NCI-H524 (cell line): ENCODE measurements at places on chromosomes 7 and 10.

DNA sequence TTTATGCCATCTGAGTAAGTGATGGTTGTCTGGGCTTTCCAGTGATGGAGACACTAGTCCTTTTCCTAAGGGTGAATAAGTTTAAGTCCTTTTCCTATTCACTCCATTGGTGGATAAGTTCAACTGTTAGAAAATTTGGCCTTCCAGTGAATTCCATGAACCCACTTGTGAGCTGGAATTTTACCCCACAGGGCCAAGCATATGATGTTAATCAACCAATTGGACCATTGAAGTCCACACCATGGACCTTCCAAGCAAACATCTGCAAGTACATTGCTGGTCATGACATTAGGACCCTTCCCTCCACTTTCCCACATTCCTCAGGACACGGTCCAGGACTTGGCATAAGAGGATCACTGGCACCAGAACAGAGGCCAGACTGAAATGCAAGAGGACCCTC lies 381.4 kb downstream of the RPS24 start:
- no peak for DNase-seq

DNA sequence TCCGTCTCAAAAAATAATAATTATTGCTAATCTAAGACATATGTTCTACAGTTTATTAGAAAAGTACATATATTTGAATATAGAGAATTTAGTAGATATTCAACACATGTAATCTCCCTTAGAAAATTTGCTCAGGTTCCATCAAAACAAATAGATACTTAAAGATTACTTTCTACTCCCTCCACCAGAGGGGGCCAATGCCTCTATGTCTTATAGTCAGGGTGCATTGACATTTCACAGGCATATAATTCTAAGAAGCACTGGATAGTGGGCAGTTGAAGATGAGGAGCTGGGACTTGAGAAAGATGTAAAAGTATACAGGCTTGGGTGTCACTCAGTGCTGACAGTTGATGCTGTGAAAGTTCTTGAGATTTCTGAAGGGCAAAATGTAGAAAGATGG lies 301.6 kb upstream of the HPS1 start:
- peak; percentile 33 for DNase-seq

- no peak for DNase-seq
Measured at GRCh38 chr7:29798422-29798821, 7.9 kb upstream of the WIPF3 start.

- no peak for DNase-seq
Measured at GRCh38 chr10:99540306-99540656, 7.5 kb downstream of the NKX2-3 start.

- no peak for DNase-seq
Measured at GRCh38 chr7:112080441-112080840, 125.8 kb downstream of the DOCK4 start.

DNA sequence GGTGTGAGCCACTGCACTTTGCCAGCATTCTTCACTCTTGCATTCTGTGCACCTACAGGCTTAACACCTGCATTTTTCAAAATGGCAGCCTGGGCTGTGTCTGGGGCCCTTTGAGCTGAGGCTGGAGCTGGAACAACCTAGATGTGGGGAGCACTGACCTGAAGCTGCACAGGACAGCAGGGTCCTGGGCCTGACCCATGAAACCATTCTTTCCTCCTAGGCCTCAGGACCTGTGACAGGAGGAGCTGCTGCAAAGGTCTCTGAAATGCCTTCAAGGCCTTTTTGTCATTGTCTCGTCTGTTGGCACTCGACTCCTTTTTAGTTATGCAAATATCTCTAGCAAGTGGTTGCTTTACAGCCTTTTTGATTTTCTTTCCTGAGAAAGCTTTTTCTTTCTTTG lies 82.3 kb downstream of the INPP5A start:
- DNase-seq: no peak

DNA sequence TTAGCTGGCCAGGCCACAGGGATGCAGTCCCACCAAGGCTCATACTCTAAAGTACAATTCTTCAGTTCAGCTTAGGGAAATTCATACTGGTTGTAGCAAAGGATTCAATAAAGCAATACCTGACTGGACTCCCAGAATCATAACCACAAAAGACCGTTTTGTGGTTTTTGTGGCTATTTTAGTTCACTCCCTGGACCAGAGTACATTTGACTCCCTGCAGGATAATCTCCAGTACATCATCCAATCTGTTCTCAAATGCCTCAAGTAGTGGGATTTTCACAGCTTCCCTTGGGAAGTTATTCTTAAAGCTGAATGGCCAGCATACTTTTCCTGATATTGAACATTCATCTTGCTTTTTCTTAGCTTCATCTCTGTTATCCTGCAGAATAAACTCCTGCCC lies 29.3 kb upstream of the YAE1 start:
- peak; percentile 81 for DNase-seq

DNA sequence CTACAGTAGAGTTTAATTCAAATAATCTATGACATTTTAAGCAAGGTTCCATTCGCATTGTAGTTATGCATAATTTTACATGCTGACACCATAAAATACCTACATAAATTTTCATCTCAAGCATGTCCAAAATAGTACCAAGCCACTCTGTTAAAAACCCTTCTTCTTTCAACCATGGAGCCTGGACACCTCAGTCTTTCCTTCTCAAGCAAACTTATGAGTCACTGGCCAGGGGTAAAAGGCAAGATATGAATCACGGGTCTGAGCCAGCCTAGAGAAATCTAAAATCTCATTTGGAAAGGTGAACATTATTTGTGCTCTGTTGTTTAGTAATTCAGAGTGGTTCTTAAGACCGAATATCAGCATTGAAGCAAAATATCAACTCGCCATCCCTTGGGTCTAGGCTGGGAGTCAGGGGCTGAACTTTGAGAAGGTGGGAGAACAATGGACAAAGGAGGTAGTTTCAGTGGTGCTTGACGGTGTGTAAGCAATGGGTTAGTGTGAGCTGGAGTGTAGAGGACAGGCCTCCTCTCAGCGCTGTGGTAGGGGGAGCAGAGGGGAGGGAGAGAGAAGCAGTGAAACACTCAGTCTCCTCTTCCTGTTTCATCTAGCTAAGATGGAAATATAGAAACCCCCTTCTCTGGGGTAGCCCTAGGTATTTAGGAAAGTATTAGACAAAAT lies 19.1 kb upstream of the GPAM start:
- DNase-seq: no peak

- DNase-seq: no peak
Measured at GRCh38 chr7:128353189-128353588, 8.3 kb downstream of the PRRT4 start.

GRCh38 chr7:98174334-98175259 lies 36.6 kb upstream of the BHLHA15 start:
- DNase-seq: no peak

GRCh38 chr10:85043207-85043606 lies 714.8 kb downstream of the CCSER2 start:
- DNase-seq: peak; percentile 49

DNA sequence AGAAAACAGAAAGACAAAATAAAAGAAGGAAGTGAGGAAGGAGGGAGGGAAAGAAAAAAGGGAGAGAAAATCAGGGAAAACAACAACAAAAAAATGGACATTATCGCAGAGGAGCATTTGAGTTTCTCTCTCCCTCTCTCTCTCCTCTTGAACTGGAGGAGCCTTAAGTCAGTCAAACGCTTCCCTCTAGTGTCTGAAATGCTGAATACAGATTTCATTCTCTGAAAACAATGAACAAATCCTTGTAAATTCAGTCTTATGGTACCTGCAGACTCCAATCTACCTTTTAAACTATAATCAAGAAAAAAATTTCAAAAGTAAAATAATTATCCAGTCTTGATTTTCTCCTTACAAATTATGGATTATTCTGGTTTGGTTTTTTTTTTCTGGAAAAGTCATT lies 89.2 kb upstream of the PFKP start:
- DNase-seq: peak; percentile 29

DNA sequence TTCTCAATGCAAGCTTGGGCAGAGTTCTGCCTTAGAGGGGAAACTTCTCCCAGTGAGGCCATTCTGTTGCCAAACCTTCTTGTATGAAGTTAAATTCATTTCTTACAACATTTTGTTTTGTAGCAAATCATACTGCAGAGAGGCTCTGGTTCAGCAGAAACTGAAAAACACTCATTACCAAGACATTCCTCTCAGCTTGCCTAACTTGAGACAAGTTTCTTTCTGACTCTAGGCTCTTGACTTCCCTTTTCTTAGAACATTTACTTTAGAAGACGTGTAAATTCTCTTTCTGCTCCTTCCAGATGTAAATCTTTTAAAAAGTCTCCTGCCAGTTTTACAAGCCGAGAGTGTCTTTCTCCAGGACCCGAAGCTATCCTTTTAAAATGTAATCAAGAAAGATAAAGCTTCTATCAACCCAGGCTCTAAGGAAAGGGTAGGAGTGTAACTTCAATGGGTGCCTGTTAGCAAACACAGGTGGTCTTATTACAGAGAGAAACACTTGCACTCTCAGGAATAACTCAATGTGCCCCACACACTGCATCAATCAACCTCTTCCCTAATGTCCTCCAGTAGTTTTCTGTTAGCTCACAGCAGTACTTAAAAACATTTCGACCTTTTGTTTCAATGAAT lies 80.5 kb upstream of the TAS2R16 start:
- DNase-seq: no peak

GRCh38 chr10:132395704-132396493 lies 1.1 kb upstream of the PWWP2B start:
- DNase-seq: no peak

GRCh38 chr10:12195281-12195602 lies 449 bp downstream of the NUDT5 start:
- DNase-seq: no peak

GRCh38 chr7:2313450-2314208 lies 612 bp downstream of the SNX8 start:
- no peak for DNase-seq

GRCh38 chr7:41837916-41838315 lies 135.0 kb upstream of the INHBA start:
- DNase-seq: no peak

GRCh38 chr10:126391192-126391885 lies 3.1 kb upstream of the ADAM12 start:
- DNase-seq: peak; percentile 36

DNA sequence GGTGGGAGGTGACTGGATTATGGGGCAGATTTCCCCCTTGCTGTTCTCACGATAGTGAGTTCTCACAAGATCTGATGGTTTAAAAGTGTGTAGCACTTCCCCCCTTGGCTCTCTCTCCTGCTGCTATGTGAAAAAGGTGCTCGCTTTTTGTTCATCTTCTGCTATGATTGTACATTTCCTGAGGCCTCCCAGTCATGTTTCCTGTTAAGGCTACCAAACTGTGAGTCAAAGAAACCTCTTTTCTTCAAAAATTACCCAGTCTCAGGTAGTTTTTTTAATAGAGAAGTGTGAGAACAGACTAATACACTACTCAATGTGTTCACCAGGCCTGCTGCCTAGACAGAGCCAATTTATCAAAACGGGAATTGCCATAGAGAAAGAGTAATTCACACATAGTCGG lies 49.7 kb downstream of the SDHAF3 start:
- no peak for DNase-seq

- no peak for DNase-seq
Measured at GRCh38 chr7:129940329-129940728, 12.4 kb downstream of the UBE2H start.

- DNase-seq: no peak
Measured at GRCh38 chr10:58980826-58981415, 195.5 kb upstream of the PHYHIPL start.

DNA sequence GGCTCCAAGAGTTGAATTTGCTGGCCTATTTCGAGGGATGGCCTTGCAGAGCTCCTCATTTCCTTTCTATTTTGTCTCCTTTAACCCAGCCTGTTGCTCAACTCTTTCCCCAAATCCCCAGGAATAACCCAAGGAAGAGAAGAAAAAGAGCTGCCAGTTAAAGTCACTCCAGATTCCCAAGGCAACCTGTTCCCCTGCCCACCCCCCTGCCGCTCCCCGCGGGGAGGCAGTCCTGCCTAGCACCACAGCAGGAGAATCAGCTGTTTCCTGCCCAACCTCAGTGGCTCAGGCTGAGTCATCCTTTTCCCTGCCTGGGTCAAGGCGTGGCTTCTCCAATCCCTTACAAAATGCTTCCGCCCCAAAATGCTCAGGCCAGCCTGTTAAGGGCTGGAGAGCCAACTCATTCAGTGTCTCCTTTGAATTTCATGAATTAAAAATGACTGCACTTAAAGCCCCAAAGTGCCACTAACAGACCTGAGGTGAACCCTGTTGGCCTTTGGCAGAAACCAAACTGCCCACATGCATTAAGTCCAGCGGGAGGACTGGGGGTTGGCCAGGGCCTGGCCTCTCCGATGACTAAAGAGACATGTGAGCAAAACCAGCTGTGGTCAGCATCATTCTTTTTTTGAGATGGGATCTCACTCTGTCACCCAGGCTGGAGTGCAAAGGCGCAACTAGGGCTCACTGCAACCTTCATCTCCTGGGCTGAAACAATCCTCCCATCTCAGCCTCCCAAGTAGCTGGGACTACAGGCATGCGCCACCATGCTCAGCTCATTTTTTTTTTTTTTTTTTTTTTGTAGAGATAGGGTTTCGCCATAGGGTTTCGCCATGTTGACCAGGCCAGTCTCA lies 83.2 kb upstream of the KIF5B start:
- DNase-seq: no peak

DNA sequence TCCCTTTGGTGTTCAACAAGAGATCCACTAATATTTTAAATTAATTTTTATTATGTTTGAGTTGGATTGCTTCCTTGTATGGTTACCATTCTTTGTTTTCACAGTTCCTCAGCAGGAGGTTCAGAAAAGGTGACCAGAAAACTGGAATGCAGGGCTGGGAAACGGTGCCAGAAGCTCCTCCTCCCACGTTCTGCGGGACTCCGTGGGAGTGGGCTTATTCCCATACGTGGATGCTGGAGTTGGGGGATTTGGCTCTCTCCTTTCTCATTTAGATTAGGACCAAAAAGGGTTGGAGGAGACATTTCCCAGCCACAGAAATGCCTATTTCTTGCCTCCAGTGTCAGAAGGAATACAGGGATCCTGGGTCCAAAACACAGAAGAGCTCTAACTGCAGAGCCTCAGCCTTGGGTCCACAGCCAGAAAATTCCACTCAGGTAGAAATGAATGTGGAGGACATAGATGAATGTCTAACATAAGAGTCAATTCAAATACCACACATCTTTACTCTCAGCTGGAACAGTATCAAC lies 56.0 kb downstream of the SORBS1 start:
- DNase-seq: no peak

DNA sequence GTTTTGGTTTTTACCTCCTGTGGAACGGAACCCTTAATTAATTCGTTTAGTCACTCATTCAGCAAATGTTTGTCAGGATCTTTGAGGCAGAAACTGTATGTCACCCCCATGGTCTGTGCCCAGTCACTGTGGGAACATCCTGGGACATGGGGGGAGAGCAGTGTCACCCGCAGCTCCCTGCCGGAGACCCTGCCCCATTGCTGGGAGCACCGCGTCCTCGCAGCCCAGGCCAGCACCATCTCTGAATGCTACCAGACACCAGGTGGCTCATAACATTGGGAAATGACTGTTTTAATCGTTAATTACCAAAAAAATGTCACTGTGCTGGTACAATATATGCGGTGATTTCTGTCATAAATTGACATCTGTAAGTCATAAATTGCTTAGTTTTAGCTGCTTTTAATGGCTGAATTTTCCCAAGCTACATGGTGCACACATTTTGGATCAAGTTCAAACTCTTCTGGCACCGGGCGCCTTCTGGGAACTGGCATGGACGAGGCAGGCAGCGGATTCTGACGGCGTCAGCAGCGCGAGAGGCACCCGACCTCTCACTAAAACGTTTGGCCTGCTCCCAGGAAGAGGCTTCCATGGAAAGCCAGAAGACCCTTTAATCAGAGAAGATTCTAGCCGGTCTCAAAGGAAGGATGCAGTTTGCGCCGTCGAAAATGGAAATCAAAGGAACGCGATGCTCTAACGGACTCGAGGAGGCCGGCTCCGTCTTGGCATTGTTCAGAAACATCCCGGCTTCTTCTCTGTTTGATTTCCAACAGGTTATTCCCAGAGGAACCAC lies 184.2 kb downstream of the ADARB2 start:
- no peak for DNase-seq
